ENCODE measurements at places on chromosomes 7 and 10.

DNA sequence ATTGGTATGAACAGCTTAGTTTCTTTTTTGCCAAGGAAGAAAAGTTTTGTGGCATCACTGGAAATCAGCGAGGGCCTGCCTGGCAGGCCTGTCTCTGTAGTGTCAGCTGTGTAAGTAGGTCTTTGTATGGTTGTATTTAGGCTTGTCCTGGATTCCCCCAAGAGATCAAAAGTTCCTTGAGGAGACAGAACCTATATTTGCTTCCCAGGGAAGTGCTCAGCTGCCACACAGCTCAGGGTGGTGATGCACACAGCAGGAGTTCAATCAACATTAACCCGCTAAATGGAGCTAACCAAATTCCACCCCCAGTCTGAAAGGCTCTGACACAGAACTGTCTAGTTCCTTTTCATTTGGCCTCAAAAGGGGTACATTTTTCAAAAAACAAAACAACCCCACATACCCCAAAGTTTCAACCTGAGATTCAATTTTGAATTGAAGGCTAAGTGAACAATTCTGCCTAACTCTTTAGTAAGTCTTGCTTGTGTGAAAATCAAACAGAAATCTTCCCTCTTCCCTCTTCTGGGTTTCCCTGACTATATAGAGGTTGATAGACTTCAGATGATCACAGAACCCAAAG, 124.4 kb downstream of the CLEC2L start:
- no peak for DNase-seq

GRCh38 chr10:23820792-23821191, 381.9 kb downstream of the OTUD1 start:
- DNase-seq: no peak

GRCh38 chr10:19816411-19817230, at the start of gene PLXDC2:
Gene PLXDC2 (plus strand): TSS chr10:19816432.
- no peak for DNase-seq

DNA sequence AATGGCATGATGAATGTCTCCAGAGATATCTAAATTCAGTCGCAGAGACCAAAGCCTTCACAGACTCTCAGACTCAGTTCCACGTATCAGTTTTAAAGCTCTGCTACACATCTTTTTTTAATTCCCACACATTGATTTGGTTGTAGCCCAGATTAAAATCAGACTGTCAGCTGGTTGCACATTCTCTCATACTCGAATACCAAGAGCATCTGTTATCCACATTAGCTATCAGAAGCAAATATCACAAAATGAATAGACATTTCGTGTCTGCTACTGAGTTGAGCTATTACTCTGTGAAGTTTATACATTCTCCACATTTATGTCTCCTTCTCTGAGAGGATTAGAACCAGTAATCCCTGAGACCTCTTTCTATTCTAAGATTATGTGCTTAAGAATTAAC, 229.2 kb downstream of the GPAM start:
- no peak for DNase-seq

- DNase-seq: no peak
These were observed 39.5 kb upstream of the SLF2 start for GRCh38 chr10:100873146-100873826.

- DNase-seq: no peak
These were observed 101.6 kb upstream of the SP4 start for GRCh38 chr7:21326241-21326640.

- DNase-seq: no peak
These were observed 8.5 kb downstream of the PDZD8 start for GRCh38 chr10:117366741-117367140.
